ENCODE measurements at places on chromosomes 2 and 18.

GRCh38 chr2:135945526-135945925, 39.9 kb downstream of the DARS1 start:
- no peak for DNase-seq

- DNase-seq = no peak
These were observed 36.2 kb downstream of the ASB1 start for GRCh38 chr2:238462782-238463396.

DNA sequence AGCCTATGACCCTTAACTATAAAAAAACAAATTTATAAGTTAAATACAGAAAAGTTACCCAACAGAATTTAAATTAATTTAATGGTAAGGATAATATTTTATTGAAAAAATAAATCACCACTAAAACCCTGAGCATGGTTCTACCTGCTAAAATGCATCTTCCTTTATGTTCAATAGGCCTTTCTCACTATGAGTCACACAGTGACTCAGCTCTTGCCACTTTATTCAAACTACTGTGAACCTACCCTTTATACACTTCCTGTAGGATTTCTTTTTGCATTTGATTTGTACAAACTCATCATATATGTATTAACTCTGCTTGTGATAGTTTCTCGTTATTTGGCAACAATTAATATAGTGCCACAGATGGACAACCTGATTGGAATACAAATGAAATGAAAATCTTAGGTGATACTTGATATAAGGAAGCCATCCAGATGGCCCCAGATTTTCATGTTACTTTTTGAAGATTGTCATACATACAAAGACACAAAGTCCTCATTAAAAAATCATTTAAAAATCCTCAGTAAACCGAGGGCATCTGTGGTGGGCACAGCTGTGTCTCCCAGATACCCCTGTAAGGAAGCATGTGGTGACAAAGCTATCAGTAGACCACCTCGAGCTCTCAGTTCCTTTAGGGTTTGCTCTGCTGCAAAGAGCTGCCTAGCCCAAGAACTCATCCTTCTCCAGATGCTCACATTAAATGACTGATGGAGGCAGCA, 55.2 kb upstream of the COBLL1 start:
- no peak for DNase-seq

GRCh38 chr2:239349453-239350135, 51.2 kb downstream of the HDAC4 start:
- DNase-seq = no peak

DNA sequence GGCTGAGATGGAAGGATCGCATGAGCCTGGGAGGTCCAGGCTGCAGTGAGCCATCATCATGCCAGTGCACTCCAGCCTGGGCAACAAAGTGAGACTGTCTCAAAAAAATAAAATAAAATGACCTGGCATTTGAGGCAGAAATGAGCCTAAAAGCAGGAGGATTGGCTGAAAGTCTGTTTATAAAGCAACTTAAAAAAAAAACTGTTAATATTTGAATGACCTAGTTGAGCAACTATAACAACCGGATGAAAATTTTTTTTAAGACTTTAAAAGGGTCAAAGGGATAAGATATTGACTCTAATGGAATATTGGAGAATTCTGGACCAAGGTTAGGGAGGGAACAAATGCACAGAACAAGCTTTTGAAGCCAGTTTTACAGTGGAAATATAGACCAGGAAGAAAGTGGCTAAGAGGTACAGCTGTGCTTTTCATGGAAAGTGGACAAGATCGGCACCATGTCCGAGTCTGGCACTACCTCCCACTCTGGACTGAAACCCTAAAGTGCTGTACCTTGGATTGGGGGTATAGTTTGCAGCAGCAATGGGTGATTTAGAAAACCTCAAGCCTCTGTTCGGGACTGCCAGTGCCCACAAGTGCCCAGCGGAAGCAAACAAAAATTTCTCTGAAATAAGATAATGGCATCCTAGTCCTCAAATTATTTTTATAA, 33.2 kb upstream of the ELAC1 start:
- no peak for DNase-seq

GRCh38 chr2:110639972-110640371, 37.9 kb downstream of the BUB1 start:
- DNase-seq = no peak

DNA sequence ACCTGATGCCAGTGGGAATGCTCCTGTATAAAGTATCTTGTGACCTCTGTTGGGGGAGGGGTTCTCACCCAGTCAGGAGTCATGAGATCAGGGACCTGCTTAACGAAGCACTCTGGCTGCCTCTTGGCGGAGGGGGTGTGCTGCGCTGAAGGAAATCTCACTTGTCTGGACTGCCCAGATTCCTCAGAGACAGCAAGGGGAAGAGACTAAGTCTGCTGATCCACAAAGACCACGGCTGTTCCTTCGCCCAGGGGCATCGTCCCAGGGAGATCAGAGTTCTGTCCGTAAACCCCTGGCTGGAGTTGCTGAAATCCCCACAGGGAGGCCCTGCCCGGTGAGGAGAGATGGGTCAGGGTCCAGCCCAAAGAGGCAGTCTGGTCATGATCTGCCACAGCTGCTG, 168.4 kb downstream of the CCBE1 start:
- DNase-seq = no peak

DNA sequence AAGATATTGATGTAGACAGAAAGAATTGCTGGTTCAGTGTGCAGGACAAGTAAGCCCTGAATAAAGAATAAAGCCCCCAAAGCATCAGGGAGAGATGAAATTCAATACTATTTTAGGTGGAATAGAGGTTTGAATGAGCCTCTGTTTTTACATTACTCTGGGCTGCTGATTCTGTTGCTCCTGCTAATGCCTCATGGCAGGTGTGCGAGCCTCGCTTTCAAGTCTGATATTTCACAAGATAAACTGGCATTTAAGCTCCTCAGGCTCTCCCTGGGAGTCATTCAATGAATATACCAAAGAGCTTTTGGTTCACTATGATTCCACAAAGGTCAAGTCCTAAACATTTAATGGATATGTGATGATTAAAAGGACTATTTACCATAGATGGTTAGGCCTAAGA, 601.0 kb upstream of the SLC39A10 start:
- DNase-seq = no peak

DNA sequence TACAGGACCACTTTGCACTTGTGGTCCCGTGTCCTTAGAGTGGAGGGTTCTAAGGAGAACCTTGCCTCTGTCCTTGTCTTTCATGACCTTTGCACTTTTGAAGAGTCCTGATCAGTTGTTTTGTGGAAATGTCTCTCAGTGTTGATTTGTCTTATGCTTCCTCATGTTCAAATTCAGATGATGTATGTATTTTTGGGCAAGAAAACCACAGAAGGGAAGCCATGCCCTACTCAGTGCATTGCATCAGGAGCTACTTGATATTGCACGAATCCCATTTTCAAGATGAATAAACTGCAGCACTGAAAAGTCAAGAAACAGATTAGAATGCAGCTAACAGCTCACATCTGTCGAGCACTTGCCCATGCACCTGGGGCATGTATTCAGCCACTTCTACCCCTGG, 152.2 kb downstream of the INHBB start:
- DNase-seq = no peak

DNA sequence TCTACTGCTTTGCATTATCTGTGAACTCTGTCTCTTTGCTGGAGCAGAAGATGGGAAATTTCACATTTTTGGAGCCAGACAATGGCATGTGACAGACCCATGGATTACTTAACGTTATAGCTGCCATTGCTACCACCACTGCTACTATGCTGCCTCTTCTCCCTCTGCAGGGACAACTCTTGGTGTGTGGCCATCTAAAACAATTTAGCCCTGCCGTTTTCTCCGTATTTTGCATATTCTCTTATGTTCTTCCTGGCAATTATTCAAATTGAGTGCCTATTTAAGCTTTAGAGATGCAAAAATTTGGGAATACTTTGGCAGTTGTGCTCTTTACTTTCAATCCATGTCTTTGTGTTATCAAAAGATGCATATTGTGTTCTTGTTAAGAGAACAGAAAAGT, 386.8 kb downstream of the XIRP2 start:
- DNase-seq = no peak

GRCh38 chr18:57352271-57352701, at the start of gene ST8SIA3:
Gene ST8SIA3 (plus strand): TSS chr18:57352557. CDS start chr18:57352847, 290 bp downstream.
- no peak for DNase-seq

DNA sequence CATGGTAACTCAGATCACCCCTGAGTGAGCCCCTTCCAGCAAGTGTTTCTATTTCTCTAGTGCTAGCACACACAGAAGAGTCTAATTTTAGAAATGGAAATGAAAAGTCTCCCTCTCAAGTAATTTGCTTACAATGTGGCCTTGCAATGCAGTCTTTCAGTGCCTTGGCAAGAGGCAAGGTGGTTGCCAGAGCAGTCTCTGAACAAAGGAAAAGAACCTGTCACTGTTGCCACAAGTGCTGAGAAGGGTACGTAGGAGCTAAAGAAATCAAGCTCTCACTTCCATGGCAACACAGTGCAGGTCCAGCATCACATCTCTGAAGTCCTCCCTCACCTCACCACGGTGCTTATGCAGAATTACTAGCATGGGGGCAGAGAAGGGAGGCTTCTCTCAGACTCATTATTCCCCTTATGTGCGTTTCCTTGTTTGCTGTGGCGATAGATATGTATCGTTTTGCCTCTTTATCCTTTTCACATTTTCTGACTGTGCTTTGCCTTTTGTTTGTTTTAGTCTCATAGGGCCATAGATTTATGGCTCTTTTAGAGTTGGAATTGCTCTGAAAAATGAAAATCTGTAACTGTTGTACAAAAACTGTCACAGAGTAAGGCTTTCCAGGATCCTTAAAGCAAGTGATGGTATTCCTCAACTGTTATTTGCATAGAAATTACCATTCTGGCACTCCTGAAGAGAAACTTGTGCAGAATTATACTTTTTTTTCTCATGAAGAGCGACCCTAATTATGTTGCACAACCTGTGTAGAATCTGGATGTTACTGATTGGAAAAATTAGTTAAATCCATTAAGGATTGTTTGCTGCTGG, 164.8 kb downstream of the CCDC85A start:
- DNase-seq = no peak

GRCh38 chr2:236833501-236834073, 252.1 kb upstream of the COPS8 start:
- no peak for DNase-seq

DNA sequence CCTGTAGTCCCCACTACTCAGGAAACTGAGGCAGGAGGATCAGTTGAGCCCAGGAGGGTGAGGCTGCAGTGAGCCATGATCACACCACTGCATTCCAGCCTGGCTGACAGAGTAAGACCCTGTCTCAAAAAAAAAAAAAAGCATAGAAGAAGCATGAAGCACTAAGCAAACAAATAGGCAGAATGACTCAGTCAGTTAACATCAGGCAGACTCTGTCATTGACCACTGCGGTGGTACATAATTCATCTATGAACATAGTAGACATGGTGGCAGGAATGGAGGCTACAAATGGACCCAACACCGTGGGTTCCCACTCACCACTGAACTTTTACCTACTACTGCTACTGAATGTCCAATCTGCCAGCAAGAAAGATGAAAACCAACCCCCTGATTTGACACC, 7.6 kb upstream of the ASXL2 start:
- no peak for DNase-seq

- DNase-seq = no peak
These were observed 123.6 kb upstream of the EFEMP1 start for GRCh38 chr2:56047136-56047535.

GRCh38 chr2:227772197-227772661, 26.5 kb downstream of the SCYGR8 start:
- no peak for DNase-seq

DNA sequence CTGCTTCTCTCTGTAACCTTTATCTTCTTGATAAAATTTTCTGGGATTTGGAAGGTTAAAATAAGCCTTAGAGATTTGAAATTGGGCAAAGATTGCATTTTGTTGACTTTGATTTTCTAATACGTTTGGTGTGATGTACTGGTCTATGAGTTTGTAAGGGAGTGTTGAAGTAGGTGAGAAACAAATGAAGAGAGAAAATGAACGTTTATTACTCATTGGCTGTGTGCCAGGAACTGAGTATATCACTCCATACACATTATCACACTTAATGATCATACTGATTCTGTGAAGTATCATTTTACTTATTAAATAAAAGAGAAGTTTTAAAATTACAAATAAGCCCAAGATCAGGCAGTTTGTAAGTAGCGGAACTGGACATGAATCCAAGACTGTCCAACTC, 795.1 kb upstream of the ZEB2 start:
- DNase-seq = no peak

- no peak for DNase-seq
These were observed 10.7 kb downstream of the ARHGAP15 start for GRCh38 chr2:143139835-143140393.

- no peak for DNase-seq
These were observed 11.5 kb downstream of the ROCK1 start for GRCh38 chr18:21100146-21100545.

DNA sequence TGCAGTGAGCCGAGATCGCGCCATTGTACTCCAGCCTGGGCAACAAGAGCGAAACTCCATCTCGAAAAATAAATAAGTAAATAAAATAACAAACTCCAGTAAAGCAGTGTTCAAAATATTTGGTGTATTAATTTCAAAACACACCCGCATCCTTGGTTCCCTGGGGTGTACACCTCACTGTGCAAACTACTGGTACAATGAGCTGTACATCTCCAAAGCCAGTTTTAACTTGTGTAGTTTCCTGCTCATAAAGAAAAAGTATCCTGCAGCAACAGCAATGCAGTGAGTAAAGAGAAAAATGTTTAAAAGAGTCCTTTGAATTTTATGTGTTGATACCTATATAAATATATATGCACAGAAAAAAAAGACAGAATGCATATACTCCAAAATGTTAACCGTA, 4.4 kb upstream of the NFE2L2 start:
- DNase-seq = no peak

- no peak for DNase-seq
These were observed 143.9 kb downstream of the MYT1L start for GRCh38 chr2:2187196-2187595.

GRCh38 chr2:206296128-206296527, 21.7 kb downstream of the ZDBF2 start:
- no peak for DNase-seq

GRCh38 chr2:239047420-239047819, 199.5 kb downstream of the TWIST2 start:
- DNase-seq = no peak

- no peak for DNase-seq
These were observed 19.0 kb downstream of the DGKD start for GRCh38 chr2:233373316-233373715.

DNA sequence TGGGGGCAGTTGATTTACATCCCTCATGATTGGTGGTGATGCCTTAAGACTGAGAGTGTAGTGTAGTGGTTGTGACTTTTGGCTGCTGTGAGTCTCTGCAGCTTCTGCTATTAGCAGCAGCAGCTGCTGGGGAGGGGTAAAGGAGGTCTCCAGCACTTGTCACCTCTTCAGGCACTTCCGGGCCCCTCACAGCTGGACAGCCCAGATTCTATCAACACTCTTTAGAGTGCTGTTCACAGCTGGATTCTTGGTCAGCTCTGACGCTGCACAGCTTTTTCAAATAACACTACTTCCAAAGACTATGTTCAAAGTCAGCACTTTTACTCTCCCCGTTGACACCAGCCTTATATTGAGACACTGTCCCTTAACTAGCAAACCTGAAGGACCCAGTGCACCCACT, 396.0 kb downstream of the MEIS1 start:
- DNase-seq = no peak

GRCh38 chr2:210593166-210593565, 36.8 kb downstream of the CPS1 start:
- no peak for DNase-seq

GRCh38 chr2:178194600-178195389, 483 bp downstream of the OSBPL6 start:
- DNase-seq = no peak

All from stimulated activated CD8-positive, alpha-beta memory T cell treated with anti-CD3 and anti-CD28 coated beads, Interleukin-15, amount 100 ng/mL, for 1 hour (primary cell).